Astrocyte of the hippocampus (primary cell): ENCODE measurements at places on chromosomes 12 and 14.

DNA sequence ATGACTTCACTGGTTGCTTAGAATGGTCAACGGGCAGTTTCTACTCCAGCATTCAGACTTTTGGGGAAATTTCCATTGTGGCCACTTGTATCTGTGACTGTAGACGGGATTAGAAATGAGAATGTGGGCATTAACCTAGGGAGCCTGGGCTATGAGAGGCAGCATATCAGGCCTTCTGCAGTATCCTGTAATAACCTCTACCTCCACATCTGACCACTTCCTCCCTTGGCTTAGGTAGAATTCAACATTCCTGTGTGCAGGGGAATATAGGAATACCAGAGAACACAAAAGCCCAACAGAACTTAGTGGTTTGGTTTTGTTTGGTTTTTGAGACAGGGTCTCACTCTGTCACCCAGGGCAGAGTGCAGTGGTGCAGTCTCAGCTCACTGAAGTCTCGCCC is 76.4 kb upstream of the HOXC13 start:
- no peak for DNase-seq

DNA sequence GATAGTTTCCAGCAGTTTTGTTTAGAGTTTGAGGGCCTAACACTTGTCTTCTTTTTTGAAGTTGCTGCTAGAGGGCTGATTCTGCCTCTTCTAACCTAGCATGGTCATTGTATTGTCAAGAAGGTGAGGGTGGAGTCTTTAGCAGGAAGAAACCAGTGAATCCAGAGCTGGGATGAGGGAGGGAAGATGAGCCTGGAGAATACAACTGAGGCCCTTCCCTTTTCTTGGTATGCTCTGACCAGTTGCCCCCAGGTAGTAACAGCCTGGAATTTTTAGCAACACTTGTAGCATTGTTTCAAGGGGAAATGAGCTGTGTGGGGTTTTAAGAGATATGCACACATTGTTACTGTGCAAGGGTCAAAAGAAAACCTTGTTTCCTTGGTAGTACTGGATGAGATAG is 9.0 kb downstream of the FLVCR2 start:
- DNase-seq, result no peak

- no peak for DNase-seq
These were observed 537.0 kb downstream of the SLC6A15 start for GRCh38 chr12:84375449-84376170.

DNA sequence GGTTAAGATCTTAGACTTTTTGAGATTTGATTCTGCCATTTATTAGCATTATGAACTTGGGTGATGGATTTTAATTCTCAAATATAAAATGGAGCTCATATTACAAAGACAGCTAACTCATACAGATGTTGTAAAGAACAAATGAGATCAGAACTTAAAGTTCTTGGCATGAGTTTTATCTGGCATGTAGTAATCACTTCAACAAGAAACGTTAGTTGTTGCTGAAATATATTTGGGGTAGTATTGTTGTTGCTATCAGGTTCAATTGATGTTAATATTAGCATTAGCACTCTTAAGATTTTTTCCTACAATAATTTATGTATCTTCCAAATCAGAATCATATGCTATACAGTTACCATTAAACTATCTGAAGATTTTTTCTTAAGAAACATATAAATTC is 71.0 kb downstream of the SLC6A15 start:
- no peak for DNase-seq

GRCh38 chr14:100835548-100836310 is 9.8 kb downstream of the MEG3 start:
- DNase-seq, result no peak

DNA sequence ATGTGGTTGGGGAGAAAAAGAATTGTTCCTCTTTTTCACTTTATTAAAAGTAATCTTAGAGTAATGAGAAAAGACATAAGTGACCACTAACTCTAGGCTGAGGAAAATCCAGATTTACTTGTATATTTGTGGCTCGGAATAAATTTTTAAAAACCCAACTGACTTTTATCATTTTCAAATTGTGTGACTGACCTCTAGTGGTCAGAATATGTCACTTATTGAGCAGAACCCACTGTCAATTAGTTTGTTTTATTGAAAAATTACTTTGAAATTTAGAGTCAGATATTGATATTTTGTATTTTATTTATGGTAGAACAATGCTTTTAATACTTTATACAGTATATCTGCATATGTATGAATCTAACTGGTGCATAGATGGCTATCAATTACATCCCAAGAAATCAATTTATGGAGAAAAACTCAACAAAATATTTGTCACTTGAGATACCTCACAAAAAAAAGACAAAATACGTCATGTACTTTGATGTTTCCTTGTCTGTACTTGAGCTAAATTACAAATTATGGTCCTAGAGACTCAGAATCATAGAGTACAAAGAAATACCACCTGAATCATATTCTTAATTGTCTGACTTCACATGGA is 229.4 kb downstream of the CNTN1 start:
- peak; percentile 41 for DNase-seq

DNA sequence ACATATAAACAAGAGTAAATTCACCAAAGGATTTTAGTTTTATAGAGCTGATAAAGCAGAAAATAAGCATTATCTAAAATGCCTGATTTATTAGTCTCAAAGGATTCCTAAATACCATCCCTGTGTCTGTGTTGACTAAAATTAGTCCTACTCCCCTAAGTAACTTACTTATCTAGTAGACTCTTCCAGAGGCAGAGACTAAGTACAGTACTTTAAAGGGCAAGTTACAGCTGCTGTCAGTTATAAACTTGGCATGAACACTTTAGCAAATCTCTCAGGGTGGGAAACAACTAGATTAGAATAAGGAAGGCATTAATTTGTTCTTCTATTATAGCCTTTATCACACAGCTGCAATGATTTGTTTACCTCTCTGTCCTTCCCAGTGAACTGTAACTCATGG is 46.0 kb downstream of the ATP2B1 start:
- no peak for DNase-seq

DNA sequence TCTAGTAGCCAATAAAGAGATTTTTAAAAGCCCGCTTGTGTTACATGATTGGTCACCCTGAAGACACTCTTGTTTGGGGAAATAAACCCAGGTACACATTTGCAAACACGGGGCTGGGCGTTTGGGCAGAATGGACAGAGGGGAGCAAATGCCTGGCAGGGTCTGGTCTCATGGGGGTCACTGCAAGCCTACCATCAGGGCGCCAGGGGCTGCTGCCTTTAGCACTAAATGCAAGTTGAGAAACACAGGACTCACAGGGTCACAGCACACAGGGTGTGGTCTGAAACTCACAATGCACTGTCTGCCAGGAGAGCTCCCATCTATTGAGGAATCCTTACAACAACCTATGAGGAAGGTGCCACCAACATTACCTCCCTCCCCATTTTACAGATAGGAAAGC is 62.6 kb downstream of the CHGA start:
- no peak for DNase-seq

- peak; percentile 98 for DNase-seq
These were observed 258.6 kb downstream of the MSRB3 start for GRCh38 chr12:65536876-65537681.

- no peak for DNase-seq
These were observed 94.7 kb upstream of the SLC38A4 start for GRCh38 chr12:46920499-46920898.
